ENCODE measurements at places on chromosomes 3 and 15. TPM values are rescaled to one million over a fixed set of nuclear protein-coding genes. Genes with fewer than 3 reads are reported as not detected.

DNA sequence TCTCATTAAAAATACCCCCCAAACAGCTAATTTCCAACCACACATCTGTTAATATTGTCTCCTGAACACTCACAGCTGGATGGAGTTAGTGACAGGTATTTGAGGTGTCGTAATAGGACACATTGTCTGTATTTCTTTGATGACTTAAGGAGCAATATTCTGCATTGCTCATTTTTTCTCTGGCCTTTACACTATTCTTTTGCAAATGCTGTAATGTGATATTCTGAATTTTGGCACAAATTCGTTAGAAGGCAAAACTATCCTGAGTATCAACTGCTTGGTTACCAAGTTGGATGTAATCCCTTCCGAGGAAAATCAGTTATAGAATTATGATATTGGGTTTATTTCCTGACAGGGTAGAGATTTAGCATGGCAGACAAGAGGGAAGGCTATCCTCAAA lies 1030.2 kb downstream of the MCTP2 start:
- no peak for DNase-seq

- no peak for DNase-seq
Measured at GRCh38 chr3:182935803-182936202, 44.5 kb downstream of the DCUN1D1 start.

DNA sequence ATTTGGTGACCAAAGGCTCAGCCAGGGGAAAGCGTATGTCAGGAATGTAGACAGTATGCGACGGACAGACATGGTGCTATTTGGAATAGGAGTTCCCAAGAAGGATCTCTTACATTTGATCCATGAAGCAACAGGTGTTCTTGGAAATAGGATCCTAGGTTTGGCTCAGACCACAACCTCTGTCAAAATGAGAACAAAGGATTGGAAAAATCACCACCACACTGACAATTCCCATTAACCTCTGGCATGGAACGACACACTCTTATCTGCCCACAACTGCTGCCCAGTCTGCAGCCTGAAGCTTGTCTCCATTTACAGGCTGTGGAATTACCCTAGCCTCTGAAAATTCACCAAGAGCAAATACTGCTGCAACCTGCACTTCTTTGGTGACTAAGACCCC lies 33.6 kb upstream of the LRRN1 start:
- DNase-seq, result no peak

DNA sequence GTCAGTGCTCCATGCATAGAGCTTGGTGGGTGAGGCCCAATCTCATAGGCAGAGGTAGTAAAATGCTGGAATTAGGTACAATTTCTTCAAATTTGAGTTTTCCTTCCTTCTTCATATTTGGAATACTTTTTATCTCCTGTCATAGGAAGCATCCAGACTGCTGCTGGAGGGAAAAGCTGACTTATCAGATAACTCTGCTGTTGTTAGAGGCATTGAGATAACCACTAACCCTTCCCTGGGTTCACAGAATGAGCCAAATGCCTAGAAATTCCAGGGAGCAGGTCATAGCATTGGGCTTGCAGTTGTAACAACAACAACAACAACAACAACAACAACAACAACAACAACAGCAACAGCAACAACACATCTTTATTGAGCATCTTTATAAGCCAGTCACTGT lies 332.7 kb downstream of the PDCD6IP start:
- DNase-seq, result no peak

DNA sequence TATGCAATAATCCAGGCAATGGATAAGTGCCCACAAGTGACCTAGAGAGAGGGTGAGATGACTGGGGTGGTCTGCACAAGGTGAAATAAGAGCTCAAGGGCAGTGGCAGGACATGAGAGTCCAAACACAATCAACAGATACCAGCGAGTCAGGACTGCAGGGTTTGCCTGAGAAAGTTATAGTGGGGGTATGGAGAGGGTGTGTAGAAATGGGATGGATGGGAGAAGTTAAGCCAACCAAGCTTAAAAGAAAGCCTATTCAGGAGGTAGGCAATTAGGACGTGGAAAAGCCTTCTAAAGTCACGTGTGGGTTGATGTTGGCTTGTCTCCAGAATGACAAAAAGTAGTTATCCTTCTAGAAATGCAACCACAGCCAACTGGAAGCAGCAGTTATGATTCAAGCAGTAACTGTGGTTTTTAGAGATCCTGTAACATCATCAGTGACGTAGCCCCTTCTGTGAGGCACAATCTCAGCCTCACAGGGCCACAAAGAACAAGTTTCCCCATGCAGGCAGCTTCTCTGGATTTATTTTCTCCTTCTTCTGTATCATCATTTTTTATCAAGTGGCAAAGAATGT lies 56.1 kb downstream of the FAM174B start:
- no peak for DNase-seq

- no peak for DNase-seq
Measured at GRCh38 chr15:95948411-95948810, 382.1 kb upstream of the NR2F2 start.

DNA sequence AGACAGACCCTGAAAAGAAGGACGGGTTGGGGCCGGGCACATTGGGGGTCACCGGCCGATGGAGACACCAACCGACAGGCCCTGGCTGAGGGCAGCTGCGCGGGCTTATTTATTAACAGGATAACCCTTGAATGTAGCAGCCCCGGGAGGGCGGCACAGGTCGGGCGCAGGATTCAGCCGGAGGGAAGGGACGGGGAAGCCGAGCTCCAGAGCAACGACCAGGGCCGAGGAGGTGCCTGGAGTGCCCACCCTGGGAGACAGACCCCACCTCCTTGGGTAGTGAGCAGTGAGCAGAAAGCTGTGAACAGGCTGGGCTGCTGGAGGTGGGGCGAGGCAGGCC lies 2.2 kb upstream of the LSMEM2 start:
- no peak for DNase-seq

DNA sequence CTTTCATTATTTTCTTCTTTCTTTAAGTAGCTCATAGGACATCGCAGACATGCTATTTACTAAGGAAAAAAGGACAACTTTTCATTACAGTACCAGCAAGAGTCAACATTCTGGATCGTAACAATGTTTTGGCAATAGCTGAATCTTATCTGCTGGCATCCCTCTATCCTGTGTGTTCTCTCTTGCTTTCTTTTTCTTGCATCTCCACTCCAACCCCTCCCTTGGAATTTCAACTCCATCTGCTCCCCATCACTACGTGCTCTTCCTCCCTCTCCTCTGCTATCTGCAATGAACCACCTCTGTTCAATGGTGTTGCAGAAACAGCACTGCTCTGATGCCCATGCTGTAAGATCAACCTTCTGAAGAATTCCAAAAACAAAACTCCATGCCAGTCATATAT lies 106.6 kb downstream of the FBN1 start:
- no peak for DNase-seq

GRCh38 chr3:45528429-45528828 lies 66.1 kb upstream of the LIMD1 start:
- DNase-seq, result no peak

- DNase-seq, result no peak
Measured at GRCh38 chr3:116291141-116291540, 154.1 kb downstream of the LSAMP start.

DNA sequence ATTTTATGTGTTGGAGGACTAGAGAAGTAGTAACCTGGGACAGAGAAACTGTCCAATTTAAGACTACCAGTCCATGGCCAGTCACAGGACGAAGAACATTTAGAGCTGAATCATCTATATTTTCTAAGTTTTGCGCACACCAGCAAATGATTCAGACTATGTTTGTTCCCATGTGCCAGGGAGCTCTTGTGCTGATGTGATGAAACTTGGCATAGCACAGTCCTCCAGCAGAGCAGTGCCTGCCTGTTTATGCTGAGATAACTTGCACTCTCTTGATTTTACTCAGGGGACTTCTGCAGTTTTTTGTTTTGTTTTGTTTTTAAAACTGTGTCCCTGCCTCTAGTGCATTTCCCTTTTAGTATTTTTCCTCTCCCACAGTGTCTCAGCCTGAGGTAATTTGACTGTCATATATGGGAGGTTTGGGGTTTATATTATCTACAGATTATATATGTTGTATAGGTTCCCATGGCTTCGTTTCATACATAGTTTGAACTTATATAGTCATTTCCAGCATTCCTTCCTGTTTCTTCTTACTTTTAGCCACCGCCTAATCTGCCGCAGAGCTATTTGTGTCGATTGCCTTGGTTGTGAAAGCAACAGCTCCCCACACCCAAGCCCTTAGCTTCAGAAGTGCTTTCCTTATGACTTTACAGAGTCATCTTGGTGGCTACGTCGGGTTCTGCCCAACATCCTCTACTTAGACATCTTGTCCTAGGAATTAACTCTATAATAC lies 45.5 kb downstream of the PPM1L start:
- no peak for DNase-seq

- peak; percentile 2 for DNase-seq
Measured at GRCh38 chr3:40623567-40623966, 98.8 kb downstream of the ZNF621 start.

DNA sequence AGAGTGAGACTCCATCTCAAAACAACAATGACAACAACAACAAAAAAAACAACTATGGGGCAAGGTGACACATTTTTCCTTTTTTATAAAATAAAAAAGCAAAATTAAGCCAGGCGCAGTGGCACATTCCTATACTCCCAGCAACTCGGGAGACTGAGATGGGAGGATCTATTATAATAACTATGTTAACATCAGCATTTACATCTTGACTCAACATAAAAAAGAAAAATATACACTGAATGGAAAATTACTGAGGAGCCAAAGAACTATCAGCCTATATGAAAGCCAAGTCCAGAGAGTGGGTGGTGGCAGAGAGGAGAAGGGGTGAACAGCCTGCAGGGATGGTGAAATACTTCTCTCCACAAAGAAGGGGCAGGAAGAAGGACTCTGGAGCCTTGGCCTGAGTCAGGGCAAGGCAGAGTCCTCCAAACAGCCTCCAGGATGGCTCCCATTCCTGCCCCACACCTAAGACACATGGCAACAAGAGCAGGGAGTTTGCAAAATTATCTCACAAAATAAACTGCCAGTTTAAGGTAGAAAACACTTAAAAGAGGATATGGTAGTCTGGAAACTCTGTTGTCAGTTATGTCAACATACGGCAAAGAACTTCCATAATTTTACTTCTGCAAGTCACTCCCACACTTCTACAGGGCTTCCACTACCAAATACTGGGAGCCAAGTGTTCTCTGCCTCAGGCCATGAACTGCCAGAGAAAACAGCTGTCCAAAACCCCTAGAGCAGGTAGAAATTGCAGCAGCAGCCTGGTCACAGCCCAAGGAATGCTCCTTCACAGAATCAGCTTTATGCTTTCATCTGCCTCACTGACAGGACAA lies 25.9 kb downstream of the HSPBAP1 start:
- DNase-seq, result no peak

DNA sequence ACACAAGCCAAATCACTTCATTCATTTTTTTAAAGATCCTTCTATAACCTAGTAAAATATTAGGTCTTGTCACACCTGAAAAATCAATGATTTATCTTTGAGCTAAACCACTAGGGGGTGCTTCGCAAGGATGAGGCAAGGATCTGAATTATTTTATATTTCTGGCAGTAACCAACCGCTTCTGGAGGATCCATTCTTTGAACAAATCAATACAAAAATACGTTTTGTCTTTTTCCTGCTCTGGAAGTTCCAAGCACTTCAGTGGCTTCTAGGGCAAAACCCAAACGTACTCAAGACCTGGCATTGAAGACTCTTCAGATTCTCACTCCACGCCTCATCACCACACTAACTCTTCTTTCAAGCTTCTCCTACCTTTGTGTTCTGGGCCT lies 486 bp downstream of the LSG1 start:
- no peak for DNase-seq

DNA sequence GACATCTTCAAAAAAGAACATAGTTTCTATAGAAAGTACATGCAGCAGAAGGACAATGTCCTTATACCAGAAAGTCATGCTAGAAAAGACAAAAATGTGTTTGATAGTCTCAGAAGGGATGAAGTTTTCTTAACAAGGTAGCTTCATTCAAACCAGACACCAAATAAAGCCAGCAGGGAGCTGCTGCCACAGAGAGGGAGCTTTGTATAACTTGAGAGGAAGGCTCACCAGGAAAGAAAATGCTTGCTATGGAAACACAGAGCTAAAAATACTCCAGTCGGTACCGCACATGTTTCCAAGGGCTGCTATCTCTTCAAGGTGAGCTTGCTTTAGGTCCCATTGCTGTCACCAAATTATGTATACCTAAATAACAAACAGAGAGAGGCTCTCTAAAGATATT lies 1074.8 kb upstream of the ALCAM start:
- DNase-seq, result no peak

DNA sequence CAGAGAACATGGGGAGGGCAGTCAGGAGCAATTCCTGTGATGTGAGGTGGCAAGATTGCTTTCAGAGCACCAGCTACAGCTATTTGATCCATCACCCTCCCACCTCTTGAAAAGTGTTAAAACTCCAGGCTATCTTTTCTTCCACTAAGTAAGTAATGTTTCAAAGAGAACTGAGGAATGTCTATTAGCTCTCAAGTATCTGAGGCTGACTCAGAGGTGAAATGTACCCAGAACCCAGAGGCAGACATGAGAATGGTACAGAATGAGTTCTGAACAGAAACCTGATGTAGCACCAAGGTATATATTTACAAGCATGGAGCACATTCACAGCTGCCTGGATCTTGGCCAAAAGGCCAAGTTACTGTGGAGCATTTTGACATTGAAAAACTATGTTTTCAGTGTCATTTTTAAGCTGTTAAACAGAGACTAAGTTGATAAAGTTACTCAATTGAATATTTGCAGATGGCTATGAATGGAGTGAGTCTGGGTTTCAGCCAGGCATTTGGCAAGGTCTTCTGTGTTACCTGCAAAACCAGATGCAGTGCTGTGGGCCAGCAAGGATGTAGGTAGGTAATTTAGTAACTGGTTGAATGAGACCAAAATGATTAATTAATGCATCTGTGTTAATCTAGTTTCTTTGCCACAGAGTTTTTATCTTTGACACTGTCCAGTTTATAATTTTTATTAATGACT lies 227.7 kb upstream of the CD96 start:
- no peak for DNase-seq

DNA sequence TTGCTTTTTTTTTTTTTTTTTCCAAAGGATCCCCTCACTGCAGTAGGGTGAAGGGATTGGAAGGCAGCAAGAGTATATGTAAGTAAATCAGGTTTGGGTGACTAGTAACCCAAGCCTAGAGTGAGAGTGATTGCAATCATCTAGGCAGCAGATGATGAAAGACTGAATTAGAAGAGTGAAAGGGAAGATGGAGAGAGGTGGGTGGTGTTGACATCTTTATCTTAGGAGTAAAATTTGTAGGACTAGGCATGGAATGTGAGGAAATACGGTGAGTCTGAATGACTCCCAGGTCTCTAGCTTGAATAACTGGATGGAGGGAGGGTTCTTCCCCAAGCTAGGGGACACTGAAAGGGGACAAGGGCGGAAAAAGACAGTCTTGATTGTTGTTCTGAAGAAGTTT lies 63.4 kb downstream of the TPRG1 start:
- DNase-seq, result no peak

The C3orf70 gene
- 0.75 TPM for total RNA-seq

The PLD1 gene
- total RNA-seq, result 49.6 TPM

The AHSG gene
- not detected for total RNA-seq

The C3orf49 gene
- not detected for total RNA-seq

The CPB1 gene
- not detected for total RNA-seq

The GOLGA6B gene
- not detected for total RNA-seq

Data from esophagus squamous epithelium (tissue), 5 donors.